ENCODE measurements at places on chromosomes 3 and 15.

- DNase-seq: no peak
These were observed 49.8 kb downstream of the SPATA12 start for GRCh38 chr3:57110214-57110613.

DNA sequence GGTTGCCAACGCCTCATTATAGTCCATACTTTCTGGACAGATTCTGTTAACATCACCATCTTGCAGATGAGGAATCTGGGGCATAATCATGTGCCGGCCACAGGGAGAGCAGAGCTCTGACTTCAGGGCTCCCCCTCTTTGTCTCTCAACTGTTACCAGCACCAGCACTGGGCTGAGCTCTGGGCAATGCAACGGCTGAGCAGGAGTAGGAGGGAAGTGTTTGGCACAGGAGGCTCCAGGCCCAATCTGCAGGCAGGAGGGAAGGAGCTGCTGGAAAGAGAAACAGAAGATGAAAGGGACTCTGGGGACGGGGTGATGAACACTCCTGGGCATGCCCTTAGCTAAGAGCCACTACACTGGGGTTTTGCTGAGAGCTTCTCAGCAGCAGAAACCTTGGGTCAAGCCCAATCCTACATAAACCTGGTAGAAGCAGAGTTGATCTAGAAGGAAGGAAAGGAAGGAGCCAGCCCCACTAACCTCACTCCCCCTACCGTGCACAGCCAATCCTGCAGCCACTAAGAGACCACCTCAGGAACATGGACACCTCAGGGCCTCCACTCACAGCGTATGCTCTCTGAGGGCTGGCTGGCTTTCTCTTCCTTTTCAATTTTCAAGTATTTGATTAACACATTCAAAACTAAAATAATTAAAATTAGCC lies 73.1 kb upstream of the SPATA12 start:
- DNase-seq: no peak

DNA sequence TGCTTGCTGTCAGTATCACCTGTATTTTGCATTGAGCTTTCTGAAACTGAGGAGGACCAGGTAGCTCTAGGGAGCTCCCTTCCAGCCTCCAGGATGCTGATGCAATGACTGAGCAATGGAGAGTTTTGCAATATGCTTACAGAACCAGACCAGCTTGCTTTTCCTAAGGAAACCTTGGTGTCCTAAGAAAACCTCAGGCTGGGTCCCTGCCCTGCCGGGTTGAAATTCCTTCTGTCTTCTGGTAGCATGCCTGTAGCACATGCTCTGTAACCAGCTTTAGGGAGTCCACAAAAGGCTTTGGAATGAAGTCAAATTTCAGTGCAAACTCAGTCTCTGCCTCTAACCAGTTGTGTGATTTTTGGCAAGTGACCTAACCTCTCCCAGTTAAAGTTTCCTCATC lies 65.8 kb upstream of the GSK3B start:
- DNase-seq: no peak

GRCh38 chr15:101452572-101452971 lies 36.9 kb downstream of the PCSK6 start:
- no peak for DNase-seq
